ENCODE measurements at places on chromosomes 12 and 14.

DNA sequence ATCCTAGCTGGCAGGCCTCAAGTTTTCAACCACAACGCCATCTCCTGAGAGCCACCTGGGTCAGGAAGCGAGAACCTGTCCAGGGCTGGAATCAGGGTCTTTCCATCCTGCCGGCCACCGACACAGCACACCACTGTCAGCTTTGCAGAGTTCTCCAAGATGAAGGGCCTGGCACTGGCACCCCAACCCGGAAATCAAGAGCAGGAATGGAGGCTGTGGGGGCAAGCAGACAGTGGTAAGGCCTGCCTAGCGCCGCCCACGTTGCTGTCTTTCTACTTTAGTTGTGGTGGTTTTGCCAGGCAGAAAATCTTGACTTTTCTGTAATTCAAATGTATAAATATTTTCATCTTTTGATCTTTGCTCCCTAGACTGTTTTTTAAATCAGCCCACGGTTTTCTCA, 90.7 kb downstream of the ITPK1 start:
- peak; percentile 4 for DNase-seq

GRCh38 chr14:36344211-36344610, 23.8 kb upstream of the MBIP start:
- no peak for DNase-seq

DNA sequence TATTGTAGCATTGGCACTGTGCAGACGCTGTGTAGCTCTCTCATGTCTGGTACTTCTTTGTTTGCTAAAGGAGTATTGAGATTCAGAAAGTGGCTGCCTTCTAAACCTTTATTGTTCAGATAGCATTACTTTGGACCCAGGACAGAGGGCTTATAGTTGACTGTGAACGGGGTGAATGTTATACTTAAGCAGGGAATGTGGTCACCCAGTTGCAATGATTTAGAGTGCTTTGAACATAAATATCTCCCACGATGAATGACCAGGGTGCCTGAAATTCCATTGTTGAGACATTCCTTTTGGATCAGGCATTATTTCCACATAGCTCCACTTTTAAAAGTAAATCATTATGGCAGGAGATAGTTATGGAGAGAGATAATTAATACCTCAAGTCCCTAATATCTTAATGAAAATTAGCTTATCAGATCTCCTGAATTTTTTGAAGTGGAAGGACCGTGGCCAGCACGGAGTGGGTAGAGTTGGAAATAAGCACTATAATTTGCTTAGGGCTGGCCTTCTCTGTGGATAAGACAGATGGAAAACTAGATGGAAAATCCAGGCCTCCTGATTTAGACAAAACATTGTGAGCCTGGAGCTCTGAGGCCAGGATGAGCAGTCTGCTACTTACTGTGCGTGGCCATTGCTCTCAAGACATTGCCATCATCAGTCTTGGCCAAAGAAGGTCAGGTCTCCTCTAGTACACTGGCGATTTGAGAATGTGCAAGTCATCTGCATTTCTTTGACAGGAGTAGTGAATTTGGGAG, 114.5 kb downstream of the ETV6 start:
- no peak for DNase-seq

DNA sequence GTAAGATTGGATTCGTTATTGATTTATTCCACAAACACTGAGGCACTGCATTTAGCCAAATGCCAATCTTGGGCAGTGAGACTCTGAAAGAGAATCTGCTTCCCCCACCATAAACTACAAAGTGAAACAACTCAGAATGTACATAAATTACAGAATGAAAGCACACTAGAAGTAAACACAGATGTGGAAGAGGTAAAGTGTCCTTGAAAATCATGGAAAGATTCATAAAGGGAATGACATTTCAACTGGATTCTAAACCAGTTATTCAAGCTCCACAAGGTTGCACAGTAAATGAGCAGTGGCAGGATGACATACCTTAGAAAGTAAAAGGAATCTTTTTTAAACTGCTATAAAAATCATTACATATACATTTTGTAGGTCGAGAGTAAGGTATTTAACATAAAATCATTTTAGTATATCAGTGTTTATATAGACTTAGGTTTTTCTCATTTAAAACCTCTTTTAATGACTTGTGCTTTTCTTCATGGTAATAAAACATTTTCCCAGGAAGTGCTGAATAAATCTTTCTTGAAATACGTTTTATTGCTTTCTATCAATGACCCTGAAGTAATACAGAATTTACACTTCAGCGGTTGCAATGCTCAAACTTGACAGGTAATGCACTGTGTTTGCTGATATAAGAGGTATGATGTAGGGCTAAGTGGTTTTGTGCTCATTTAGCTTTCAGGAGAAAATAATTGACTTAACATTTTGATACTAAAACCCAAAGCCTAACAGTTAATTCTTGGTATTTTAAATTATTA, 270.6 kb downstream of the NAV3 start:
- DNase-seq = no peak

DNA sequence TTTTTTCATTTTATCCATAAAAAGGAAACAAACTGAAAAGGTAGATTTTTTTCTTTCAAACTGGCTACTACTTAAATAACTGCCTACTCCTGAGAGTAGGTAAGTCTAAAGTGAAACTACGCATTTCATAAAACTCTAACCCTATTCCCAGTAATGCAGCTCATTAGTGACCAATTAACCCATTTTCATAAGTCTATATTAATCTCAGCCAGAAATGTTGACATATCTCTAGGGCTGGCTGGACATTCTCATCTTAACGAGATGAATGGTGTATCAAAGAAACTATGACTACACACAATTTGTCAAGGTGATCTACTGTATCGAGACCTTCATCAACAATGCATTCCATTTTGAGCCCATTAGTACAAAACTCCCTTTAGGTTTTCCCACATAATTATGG, 57.2 kb downstream of the EPS8 start:
- no peak for DNase-seq

DNA sequence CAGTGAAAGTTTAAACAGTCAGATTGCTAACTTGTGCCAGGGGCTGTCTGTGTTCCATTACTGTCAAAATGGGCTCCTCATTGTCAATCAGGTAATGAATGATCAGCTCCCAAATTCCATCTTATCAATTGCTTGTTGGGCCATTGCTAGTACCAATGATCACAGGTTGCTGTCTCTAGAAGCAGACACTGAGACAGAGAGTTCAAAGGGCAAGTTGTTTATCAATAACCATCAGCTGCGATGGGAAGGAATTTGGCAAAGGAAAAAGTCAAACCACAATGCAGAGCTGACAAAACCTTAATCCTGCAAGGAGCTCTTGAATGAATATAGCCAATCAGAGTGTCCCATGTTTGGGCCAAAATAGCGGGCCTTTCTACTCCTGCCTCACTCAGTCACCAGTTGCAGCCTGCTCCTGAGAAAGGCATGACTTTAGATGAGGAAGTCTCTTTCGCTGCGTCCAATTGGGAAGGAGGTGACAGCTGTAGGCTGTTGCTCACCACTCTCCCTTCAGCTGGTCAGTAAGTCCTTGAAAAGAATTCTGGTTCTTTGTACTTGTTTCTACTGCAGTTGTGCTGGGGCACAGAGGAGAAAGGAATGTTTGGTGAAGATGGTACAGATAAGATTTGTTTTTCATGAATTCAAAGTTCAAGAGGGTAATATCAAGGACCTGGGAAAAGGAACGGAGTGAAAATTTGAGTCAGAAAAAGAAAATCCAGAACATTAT, 179.2 kb upstream of the PDE3A start:
- no peak for DNase-seq

DNA sequence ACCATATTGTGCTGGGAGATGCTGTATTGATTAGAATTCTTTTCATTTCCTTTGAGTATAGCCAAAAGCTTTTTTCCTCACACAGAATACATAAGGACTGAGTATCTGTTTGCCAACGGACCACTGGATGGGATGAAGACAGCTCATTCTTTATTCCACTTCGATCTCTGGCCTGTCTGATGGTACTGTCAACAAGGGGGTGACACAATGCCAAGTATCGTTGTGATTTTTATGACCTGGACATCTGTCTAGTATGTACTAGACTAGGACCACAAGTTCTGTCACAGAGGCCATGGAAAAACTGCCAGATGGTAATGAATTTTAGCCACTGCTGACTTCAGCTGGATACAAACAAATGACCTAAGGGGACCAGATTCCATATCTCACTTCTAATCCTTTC, 502.7 kb downstream of the SOX5 start:
- DNase-seq = no peak

DNA sequence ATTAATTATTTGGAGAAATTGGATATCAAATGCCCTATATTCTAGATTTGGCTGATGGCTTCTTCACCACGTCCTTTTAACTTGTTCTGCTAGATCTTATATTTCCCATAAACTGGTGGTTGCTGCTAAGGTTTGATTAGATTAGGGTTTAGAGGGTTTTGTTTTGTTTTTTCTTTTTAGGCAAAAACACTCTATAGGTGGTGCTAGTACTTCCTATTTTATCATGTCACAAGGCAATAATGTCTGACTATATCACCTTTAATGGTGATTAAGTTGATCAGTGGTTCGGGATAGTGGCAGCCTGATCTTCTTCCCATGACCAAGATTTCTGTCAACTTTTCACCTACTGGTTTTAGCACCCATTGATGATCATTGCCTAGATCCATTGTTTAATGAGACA, 455.1 kb downstream of the RAD51B start:
- no peak for DNase-seq

- no peak for DNase-seq
Measured at GRCh38 chr12:89947437-89948270, 239.0 kb upstream of the ATP2B1 start.

DNA sequence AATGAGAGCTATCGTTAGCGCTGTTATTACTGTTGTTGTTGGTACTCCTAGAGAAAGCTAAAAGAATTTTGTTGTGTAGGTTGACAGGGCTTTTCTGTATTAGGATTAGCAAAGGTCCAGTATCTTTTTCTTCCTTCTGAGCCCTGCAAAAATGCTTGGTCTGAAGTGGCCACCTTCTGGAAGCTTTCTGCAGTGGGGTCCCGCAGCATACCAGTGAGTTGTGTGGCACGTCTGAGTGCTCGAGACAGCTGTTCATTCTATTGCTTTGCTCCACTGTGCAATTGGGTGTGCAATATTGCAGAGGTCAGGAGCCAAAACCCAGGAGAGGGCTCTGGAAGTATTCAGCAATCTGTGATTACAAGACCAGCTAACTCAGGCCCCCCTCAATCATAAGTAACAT, 57.1 kb downstream of the CCDC60 start:
- DNase-seq = no peak

DNA sequence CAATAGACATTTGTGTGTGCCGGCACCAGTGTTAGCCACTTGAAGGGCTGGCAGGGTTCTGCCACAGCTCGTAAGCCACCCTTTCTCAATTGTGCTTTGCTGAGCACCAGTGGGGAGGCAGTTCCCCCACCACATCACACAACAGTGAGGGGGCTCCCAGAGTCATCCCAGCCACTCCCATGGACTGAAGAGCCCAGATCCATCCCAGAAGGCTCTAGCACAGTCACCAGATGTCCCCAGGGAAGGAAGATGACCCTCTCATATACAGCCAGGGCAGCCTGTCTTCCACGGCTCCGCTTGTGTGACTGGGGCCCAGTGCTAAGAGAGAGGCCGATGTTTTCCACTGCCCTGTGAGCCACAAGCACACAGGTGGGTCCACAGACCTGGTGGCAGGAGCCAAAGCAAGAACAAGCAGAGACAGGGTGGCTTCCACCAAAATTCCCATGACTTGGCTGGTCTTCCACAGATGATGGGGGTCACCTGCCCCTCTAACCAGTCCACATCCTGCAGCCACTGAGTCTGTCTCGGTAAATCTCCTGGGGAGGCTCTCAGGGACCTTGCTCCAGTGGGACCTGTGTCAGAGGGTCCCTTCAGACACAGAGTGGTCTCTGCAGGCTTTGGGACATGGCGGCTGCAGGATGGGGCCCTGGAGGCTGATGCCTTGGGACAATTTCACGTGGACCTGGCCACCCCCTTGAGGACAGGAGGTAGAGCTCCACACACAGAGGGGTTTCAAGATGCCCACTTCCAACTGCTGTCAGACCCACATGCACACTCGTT, 71.9 kb upstream of the DDX11 start:
- no peak for DNase-seq

DNA sequence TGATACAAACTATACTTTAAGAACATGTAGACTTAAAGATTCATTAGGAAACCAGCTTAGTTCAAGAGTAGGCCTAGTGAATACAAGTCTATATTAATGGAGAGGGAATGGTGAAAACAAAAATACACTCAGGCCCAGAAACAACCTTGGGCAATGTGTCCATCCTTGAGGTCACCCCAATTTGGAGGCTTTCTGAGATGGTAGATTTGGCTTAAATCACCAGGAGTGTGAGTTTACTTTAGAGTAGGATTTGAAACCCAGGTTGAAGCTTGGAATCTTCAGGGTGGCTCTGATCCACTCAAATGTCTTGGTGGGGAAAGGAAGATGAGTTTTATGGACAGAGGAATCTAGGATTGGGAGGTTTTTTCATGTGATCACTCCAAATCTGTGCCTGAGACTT, 10.5 kb downstream of the LDHB start:
- DNase-seq = no peak

DNA sequence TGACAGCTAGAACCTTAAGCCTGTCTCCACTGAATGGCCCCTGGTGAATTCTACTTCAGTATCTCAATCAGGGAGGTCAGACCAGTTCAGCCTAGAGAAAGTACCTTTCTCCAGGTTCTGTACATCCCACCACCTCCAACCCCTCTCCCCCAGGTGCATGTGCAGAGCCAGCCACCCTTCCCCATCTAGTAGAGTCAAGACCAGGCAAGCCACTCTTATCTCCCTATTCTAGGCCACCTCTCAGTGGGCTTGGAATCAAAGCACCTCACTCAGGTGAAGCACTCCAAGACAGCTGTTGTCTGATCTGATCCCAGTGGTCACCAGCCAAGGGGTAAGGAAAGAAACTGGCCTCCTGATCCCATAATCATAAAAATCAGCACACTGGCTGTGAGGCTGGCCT, 340.9 kb downstream of the BCL11B start:
- no peak for DNase-seq

GRCh38 chr12:106994579-106995220, 7.8 kb upstream of the MTERF2 start:
- DNase-seq = no peak

All from effector CD8-positive, alpha-beta T cell (primary cell).